ENCODE measurements at places on chromosomes 7 and 10.

DNA sequence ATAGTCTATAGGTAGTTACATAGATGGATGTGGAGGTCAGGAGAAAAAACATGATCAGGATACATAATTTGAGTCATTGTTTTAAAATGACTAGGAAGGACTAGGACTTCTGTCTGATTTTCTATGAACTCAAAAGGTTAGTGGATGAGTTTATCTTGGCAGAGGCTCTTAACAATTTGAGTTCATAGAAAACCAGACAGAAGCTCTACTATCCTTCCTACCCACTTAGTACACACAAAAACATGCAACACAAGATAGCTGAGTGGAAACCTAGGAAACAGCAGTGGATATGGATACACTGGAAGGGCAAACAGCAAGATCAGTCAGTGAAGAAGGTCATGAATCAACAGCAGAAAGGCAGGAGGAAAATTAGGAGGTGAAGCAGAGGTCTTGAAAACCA is 84.6 kb downstream of the VPS50 start:
- DNase-seq = no peak

- no peak for DNase-seq
Measured at GRCh38 chr7:138033241-138033640, 31.4 kb upstream of the CREB3L2 start.

- no peak for DNase-seq
Measured at GRCh38 chr7:70285187-70285586, 686.9 kb downstream of the AUTS2 start.

DNA sequence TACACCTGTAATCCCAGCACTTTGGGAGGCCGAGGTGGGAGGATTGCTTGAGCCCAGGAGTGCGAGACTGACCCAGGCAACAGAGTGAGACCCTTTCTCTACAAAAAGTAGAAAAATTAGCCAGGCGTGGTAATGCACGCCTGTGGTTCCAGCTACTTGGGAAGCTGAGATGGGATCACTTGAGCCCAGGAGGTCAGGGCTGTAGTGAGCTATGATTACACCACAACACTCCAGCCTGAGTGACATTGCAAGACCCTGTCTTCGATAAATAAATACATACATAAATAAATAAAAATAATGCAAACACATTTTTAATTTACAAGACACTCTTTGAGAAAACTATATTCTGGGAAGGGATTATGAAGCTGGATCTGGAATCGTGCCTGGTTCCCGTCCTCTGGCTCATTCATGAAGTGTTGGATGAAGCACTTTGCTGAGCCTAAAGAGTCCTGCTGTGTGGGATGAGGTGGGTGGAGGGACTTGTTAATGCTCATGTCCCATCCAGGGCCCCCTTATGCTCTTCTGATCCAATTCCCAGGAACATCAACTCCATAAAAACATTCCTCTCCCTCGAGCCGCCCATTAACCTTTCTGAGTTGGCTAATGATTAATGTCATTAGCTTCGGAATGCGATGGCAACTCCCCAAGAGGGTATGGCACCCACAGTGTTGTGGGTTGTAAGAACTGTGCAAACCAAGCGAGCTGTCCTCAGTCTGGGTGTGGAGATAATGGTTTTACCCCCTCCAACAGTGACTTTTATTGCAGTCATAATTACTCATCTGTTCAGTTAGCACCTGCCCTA is 236.3 kb downstream of the BAMBI start:
- peak; percentile 54 for DNase-seq

DNA sequence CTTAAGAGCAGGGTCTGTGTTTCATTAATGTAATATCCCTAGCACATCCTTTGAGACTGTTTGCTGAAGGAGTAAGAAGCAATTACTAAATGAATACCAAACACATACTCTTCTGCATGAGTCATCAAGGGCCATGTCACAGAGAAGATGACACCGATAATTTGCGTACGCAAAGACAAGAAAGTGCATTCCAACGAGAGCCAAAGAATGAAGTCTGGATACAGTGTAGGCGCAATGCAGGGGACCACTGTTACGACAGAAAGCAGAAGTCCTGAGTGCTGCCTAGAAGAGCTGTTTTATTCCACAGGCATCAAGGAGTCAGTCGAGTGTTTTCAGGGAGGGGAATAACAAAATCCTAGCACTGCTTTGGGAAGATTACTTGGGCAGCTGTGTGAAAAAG is 62.7 kb downstream of the VPS41 start:
- no peak for DNase-seq

- DNase-seq = no peak
Measured at GRCh38 chr10:34769899-34770298, 45.2 kb downstream of the PARD3 start.

- no peak for DNase-seq
Measured at GRCh38 chr7:118185163-118185860, 1.3 kb downstream of the LSM8 start.

GRCh38 chr7:69617364-69617763 is 19.1 kb downstream of the AUTS2 start:
- no peak for DNase-seq

- no peak for DNase-seq
Measured at GRCh38 chr7:106045586-106045985, 66.5 kb downstream of the SYPL1 start.
